ENCODE measurements at places on chromosomes 3 and 15. TPM values are rescaled to one million over a fixed set of nuclear protein-coding genes. Genes with fewer than 3 reads are reported as not detected.

CSPG4 gene
- 11.3 TPM for total RNA-seq

CP gene
- 2.4 TPM for total RNA-seq

PRTG gene
- 0.87 TPM for total RNA-seq

QARS1 gene
- 191 TPM for total RNA-seq

TMC3 gene
- not detected for total RNA-seq

GABRB3 gene
- total RNA-seq: 0.44 TPM

PGBD4 gene
- total RNA-seq: 1.3 TPM

EIF4E3 gene
- 5.6 TPM for total RNA-seq

STRA6 gene
- not detected for total RNA-seq

PLSCR2 gene
- total RNA-seq: not detected

SLC12A1 gene
- total RNA-seq: not detected

MESP2 gene
- total RNA-seq: 1.3 TPM

EOMES gene
- total RNA-seq: not detected

WDR72 gene
- not detected for total RNA-seq

GRK7 gene
- total RNA-seq: not detected

ZNF502 gene
- total RNA-seq: 3.4 TPM

SLC7A14 gene
- 0.06 TPM for total RNA-seq

GOLGA8G gene
- not detected for total RNA-seq

ADCY5 gene
- 1.2 TPM for total RNA-seq

GOLGA8S gene
- total RNA-seq: 0.39 TPM

SLC15A2 gene
- 0.54 TPM for total RNA-seq

TSPAN3 gene
- 303 TPM for total RNA-seq

NR1I2 gene
- not detected for total RNA-seq

ZPLD1 gene
- not detected for total RNA-seq

TAGLN3 gene
- total RNA-seq: not detected

ASB14 gene
- total RNA-seq: not detected

IL5RA gene
- not detected for total RNA-seq

PRRT3 gene
- 8.4 TPM for total RNA-seq

CILP gene
- total RNA-seq: 6.7 TPM

BCL2A1 gene
- not detected for total RNA-seq

ABI3BP gene
- 38.0 TPM for total RNA-seq

UTS2B gene
- 1.7 TPM for total RNA-seq

LRRC34 gene
- 4.6 TPM for total RNA-seq

SENP7 gene
- 5.4 TPM for total RNA-seq

EAF2 gene
- 2.0 TPM for total RNA-seq

ZNF654 gene
- total RNA-seq: 10.9 TPM

CLDN11 gene
- total RNA-seq: 96.8 TPM

SLCO2A1 gene
- total RNA-seq: 0.44 TPM

C3orf85 gene
- total RNA-seq: not detected

SUSD5 gene
- 2.2 TPM for total RNA-seq

PROS1 gene
- 142 TPM for total RNA-seq

GHRL gene
- total RNA-seq: not detected

GREM1 gene
- 0.10 TPM for total RNA-seq

RTP1 gene
- not detected for total RNA-seq

EPHA3 gene
- 9.4 TPM for total RNA-seq

GPR62 gene
- total RNA-seq: not detected

TMEM212 gene
- total RNA-seq: not detected

IGF2BP2 gene
- 27.5 TPM for total RNA-seq

TM4SF4 gene
- total RNA-seq: not detected

LIPC gene
- total RNA-seq: 0.20 TPM

SLC41A3 gene
- 35.8 TPM for total RNA-seq

PTPRG gene
- total RNA-seq: 98.6 TPM

SPRED1 gene
- total RNA-seq: 29.6 TPM

ROPN1 gene
- total RNA-seq: not detected

SHC4 gene
- total RNA-seq: 1.1 TPM

SLC25A20 gene
- total RNA-seq: 16.7 TPM

MAGEF1 gene
- 22.5 TPM for total RNA-seq
